Brain pericyte (primary cell): ENCODE measurements at places on chromosomes 1 and 21.
A peak's percentile ranks its signal among the peaks of the same experiment; 100 is the strongest.

DNA sequence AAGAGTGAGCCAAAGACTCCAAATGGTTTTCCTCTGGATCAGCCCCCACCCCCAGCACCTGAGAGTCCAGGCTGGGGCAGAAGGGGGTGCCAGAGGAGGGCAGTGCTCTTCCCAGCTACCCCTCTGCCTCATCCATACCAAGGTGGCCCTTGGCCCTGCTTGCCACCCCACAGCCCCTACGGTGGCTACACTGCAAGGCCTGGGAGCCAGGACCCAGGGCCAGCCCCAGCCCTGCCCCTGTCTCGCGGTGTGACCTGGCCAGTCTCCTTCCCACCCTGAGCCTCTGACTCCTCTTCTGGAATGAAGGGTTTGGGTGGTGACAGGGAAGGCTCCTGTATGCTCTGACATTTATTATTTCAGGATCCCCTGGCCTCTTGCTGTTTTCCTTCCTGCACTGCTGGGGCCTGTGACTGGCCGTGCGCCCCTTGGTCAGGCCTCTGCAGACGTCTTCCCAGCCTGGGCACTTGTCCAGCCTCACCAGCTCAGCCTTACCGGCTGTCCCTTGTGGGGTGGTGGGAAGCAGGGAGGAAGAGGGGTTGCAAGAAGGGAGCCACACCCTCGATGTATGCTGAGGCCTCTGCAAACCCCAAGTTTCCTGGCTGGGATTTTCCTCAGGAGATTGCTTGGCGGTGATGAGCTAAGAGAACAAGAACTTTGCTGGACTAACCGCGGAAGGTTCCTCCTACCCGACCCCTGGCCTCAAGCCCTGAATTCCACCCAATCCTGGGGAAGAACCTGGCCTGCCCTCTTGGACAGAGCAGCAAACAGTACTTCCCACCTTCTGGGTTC, 13.5 kb downstream of the ASAP3 start:
- DNase-seq, result no peak

DNA sequence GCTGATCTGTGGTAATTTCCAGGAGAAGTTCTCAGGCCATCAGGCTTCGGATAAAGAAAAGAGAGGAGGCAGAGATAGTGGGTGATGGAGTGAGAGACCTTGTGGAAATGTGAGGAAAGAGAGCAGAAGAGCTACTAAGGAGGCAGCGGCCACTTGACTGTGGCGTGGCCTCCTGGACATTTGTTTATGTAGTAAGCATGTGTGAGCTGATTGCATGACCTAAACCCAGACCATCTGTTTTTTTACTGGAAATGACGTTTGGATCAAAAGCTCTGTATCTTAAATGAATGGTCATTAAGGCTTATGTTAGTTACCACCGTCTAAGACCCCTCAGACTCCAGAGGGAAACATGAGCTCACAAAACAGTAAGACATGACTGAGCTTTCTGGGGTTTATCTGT, 13.6 kb downstream of the ATP1B1 start:
- DNase-seq, result no peak

DNA sequence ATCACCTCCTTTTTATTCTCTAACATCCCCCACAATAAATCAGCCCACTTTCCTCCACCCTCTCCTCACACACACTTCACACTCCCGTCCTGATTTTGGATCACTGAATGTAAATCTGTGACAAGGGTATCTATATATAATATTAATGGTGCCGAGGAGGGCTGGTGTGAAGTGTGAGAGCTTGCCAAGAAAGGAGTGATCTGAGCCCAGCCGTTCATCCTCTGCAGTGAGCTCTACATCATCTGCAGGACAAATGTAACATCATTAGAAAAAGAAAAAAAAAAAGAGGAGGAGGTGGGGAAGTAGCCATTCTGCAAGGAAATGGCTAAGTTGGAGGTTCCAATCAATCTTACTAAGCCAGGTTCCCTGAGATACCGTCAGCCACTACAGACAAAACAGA, 291.7 kb upstream of the RRP15 start:
- no peak for DNase-seq

DNA sequence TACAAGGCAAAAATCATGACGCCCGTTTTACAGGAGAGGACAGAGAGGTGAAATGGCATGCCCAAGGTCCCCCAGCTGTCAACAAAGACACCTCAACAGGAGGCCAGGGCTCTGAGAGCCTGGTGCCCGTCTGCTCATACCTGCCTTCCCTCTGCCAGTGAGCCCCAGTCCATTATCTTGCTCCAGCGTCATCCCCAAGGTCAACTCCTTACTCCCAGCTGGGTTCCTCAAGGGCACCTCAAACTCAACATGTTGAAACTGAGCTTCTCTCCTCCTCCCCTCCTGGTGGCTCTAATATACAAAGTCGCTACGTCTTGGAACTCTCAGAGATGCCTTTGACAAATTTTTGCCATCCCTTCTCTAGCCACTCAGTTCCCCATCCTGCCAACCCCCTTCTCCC, 3.2 kb downstream of the PBXIP1 start:
- DNase-seq, result no peak

DNA sequence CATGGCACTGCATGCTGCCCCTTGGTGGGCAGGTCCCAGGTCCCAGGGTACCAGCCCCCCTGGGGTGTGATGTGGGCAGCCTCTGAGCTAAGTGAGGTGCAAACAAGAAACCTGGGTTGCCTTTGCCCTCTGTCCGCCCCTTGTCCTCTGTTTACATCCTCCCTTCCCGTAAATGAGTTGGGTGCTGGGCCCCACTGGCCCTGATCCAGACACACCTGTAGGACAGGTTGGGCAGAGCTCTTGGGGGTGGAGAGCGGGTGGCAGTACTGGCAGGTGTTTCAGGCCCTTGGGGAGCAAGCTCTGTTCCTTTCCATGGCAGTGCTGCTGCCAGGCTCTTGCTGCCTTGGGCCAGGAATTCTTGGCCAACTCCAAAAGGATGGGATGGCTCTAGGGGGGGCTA, 35.8 kb downstream of the ELF3 start:
- DNase-seq, result no peak

DNA sequence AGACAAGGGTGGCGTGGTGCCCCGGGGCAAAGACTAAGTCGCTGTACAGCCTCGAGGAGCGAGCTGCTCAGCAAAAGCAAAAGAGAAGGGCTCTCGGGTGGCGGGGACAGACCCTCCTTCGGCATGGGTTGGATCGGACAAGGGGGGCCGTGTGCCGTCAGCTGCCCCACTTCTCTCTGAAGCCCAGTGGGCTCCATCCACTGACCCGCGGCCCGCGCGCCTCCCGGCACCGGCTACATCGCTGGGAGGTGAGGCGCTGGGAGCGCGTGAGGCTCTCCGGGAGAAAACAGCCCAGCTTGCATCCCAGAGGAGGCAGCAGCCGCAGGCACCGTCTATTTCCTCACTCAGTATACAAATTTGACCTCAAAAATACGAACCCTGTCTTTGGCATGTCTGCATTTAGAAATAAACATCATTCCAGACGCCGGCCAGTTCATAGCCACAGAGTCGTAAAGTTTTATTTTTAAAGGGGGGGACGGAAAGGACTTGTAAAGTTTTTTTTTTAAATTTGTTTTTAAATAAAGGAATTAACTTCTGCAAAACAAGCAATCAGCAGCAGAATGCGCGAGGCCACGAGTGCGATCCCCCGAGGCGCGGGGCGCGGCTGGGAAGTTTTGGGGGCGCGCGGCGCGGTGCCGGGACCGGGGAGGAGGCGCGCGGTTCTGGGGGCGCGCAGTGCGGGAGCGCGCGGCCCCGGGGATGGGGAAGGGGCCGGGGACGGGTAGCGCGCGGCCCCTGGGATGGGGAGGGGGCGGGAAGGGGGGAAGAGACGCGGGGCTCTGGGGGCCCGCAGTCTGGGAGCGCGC, 689 bp upstream of the GPR137B start:
- no peak for DNase-seq

DNA sequence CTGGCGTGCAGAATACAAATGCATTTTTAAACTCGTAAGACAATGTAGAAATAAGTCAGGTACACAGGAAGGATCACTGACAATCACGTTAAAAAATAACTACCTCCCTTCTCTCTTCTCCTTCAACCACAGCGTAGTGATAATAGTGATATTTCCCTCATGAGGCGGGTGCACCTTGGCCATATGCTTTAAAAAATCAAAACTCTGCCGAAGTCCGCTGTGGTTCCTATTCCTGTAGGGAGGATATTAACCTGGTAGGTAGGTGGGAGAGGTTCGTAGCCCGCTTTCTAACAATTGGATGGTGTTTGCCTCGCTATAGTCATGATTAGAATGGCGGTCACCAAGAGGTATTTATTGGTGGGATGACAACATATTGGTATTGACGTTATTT, 732 bp downstream of the GREM2 start:
- DNase-seq, result no peak

- DNase-seq, result no peak
Observed at GRCh38 chr1:84163123-84163931, 19.3 kb downstream of the PRKACB start.

GRCh38 chr1:188782220-188782841, 1695.3 kb downstream of the BRINP3 start:
- no peak for DNase-seq

- peak; percentile 32 for DNase-seq
Observed at GRCh38 chr21:29501451-29501850, 202.7 kb downstream of the BACH1 start.

GRCh38 chr1:15002325-15002724, 151.2 kb upstream of the TMEM51 start:
- no peak for DNase-seq

- no peak for DNase-seq
Observed at GRCh38 chr21:17512253-17513213, at the start of gene CXADR. CXADR (plus strand) TSS chr21:17513043; CDS start chr21:17513130, 87 bp downstream.

DNA sequence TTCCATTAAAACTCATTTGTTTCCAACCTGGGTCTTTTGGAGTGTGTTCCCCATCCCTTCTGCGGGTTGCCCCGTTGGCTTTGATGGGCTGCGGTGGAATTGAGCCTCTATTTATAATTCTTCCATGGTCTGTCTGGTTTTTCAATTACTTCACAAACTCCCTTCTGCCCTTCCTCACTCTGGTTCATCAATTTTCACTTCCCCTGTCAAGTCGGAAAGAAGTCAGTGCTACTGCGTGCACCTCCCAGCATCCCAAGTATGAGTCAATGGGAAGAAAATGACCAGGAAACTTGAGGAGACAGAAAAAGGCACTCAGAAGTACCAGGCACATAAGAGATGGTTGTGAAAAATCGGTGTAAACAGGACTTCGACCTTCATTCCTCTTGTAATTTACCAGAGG, 126.2 kb downstream of the KAZN start:
- no peak for DNase-seq

GRCh38 chr1:19676438-19676922, 11.8 kb downstream of the HTR6 start:
- DNase-seq, result no peak

- DNase-seq, result no peak
Observed at GRCh38 chr1:87821335-87821697, 492.6 kb downstream of the LMO4 start.

DNA sequence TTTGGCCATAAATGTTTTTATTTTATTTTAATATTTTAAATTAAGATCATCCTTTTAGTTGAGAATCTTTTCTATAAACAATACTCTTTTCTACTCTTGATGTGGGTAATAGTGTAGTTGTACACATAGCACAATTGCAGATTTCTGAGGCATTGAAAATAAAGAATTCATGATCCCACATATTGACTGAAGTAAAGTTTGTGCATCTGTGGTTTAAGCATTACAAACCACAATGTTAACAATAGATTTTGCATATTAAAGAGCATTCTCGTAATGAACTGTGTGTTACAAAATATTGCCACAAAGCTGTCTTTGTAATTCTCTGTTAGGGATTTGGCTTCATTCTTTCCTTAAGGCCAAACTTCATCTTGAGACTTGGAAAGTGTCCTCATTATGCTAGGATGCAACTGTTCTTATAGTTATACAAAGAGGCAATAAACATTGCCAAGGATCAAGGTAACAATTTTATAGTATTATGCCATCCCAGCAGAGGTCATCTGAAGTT, 256.8 kb downstream of the OLFM3 start:
- no peak for DNase-seq

DNA sequence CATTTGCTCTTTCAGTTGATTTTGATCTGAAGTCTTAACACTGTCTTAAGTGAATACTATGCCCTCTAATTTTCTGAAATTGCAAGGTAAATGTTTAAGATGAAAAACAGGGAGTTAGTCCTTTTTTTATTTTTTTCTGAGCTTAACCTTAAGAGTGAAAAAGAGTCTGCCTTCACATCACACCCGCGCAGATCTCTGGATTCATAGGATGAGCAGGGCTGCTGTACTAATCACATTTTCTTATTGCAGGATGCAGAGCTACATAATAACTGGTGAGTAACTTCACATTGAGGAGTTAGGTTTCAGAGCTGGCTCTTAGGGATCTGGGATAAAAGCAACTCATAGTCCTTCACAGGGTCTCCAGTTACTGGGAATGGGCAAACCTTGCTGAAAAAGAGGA, 188.7 kb upstream of the ATP1B1 start:
- DNase-seq, result no peak

GRCh38 chr1:34867415-34867814, 7.9 kb upstream of the SMIM12 start:
- no peak for DNase-seq

DNA sequence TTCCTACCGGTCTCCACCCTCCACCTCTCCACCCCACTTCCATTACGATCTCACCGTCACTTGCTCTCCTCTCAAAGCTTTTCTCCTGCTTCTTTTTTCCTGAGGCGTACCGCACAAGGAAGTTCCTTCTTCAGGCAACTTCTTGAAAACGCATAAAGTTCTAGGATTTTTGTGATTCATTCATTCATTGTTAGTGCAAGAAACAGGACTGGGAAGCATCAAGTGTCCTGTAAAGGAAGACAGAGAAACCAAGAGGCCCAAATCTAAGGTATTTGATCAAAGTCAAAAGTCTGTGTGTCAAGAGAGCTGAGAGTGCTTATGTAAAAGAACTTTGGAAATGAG, 1.3 kb upstream of the RCC2 start:
- no peak for DNase-seq

- no peak for DNase-seq
Observed at GRCh38 chr1:38529391-38529790, 330.2 kb downstream of the RRAGC start.

- no peak for DNase-seq
Observed at GRCh38 chr1:200442537-200443156, 32.8 kb upstream of the ZNF281 start.

- no peak for DNase-seq
Observed at GRCh38 chr1:157732755-157733154, 32.2 kb upstream of the FCRL3 start.

GRCh38 chr1:115320377-115320776, 17.7 kb downstream of the NGF start:
- no peak for DNase-seq

DNA sequence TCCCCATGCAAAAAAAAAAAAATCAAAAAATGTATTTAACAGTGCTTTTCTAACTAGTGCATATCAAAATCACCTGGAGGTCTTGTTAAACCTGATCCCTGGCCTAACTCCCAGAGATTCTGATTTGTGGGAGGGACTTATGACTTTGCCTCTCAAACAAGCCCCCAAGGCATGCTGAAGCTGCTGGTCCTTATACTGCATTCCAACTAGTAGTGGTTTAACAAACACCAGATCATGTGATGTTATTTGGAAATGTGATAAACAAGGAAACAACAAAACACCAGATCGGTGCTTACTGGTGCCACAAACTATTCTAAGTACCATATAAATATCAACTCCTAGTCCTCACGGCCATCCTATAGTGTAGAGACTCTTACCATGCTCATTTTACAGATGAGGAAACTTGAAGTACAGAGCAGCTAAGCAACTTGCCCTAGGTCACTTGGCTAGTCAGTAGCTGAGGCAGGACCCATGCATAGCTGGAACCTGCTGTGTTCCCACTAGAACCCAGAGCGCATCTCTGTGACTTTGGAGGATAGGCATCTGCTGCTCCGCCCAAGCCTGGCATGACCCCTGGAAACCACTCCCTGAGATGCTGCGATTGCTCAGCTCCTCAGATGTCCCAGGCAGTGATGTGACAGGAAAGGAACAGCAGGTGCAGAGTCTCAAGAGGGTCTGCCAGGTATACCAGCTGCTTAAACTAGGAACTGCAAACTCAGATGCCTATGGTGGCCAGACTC, 38.1 kb downstream of the SOX13 start:
- no peak for DNase-seq
